ENCODE measurements at places on chromosomes 1 and 21.

DNA sequence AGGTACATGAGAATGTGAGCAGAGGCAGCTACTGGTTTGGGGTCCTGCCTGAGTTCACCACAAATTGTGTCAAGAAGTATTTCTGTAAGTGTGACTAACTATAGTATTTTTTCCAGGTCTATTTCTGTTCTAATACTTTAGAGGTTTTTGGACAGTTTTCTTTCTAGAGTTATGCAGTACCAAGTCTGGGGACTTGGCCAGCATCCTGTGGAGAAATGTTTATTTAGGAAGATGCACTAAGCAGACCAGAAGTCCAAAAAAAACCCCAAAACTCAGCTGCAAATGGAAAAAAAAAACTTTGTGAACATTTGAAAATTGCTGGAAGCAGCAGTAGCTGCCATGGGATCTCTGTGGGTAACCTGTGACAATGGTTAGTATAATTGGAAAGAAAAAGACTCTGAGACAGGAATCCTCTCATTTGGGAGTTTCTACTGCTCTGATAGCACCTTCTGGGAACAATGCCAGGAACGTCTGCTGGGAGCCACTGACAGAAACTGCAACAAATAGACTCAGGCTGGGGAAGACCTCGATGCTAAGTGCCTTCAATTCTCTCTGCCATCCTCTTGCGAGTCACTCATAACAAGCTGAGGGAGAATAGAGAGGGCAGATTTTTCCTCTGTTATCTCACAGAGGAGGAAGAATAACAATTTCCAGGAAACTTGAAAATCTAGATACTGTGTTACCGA, 37.6 kb downstream of the OR10R2 start:
- DNase-seq, result peak; percentile 5

- DNase-seq, result peak; percentile 9
Observed at GRCh38 chr1:93394514-93394913, 48.8 kb downstream of the DR1 start.

DNA sequence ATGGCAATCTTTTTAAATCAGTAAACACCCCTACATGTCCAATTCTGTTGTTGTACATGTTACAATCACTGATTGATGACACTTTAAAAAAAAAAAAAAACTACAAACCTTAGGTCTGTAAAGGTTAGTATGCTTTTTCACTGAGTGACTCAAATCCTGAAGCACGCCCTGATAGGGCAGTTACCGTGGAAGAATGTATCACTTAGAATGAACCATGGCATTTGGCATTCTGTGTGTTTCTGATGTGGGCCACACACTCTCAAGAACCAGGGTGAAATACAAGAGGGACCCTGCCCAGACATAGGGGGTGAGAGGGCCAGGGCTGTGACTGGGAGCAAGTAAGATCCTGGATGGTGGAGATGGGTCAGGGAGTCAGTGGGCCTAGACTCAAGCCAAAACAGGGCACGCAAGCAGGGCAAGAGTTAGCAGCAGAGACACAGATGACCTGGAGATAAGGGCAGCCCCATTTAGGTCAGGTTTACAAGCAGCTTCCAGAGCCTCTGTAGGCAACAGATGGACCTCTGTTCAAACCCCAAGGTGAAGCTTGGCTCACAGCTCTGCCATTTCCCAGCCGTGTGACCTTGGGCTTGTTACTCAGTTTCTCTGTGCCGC, 47.6 kb upstream of the DMRTB1 start:
- DNase-seq, result no peak

- DNase-seq, result no peak
Observed at GRCh38 chr1:41547781-41548560, 63.5 kb upstream of the EDN2 start.

- DNase-seq, result no peak
Observed at GRCh38 chr1:17892851-17893250, 137.7 kb downstream of the ACTL8 start.

DNA sequence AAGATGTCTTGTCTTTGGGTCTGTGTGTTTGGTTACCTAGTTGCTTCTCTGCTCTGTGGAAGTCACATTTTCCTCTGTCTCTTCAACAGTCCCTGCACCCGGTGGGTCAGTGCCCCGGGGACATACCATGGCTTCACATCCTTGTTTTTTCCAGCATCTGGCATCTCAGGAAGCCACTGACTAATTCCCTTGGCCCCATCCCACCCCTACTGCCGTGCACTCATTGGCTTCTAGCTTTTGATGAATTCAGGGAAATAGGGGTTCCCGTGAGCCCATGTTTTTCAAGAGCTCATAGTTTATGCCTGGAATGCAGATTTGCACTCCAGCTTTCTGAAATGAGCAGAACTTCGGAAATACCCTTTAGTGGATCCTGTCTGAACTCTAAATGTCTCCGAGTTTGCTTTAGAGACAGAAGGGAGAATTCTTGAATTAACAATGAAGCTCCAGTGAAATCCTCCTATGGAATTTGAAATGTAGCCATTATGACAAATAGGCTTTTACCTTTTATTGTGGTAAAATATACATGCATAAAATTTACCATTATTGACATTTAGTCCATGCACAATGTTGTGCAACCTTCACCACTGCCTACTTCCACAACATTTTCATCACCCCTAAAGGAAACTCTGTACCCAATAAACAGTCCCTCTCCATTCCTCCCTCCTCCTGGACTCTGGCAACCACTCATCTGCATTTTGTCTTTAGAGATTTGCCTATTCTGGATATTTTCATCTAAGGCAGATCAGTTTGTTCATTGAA, 67.5 kb downstream of the CLIC6 start:
- DNase-seq, result peak; percentile 23
